Activated CD4-positive, alpha-beta T cell treated with anti-CD3 and anti-CD28 coated beads, Interleukin-2, amount 50 U/mL, for 24 hours (primary cell): ENCODE measurements at places on chromosomes 11 and 22.

- no peak for DNase-seq
These were observed 29.7 kb downstream of the AP2A2 start for GRCh38 chr11:955154-956063.

GRCh38 chr11:11267312-11267711, 85.7 kb downstream of the CSNK2A3 start:
- DNase-seq, result no peak

GRCh38 chr11:73965076-73965763, 14.4 kb downstream of the DNAJB13 start:
- no peak for DNase-seq

- DNase-seq, result no peak
These were observed 143.9 kb downstream of the INSC start for GRCh38 chr11:15258433-15259165.

- no peak for DNase-seq
These were observed 16.9 kb upstream of the RAC2 start for GRCh38 chr22:37260901-37261336.

DNA sequence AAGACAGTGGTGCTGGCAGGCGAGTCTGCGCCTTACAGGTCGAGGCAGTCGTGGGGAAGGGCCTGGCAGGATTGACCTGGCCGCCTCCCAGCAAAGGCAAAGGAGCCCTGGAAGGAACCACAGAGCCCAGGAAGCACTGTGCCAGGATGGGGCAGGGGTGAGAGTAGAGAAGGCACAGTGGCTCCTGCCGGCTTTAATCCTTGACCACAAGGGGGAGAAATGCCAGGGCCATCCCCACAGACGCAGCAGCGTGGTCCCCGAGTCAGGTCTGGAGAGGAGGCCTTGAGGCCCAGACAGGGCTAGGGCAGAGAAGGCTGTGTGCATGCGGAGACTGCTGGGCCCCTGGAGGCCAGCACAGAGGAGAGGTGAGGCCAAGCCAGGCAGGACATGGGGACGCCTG, 9.9 kb upstream of the NDUFS8 start:
- DNase-seq, result no peak

DNA sequence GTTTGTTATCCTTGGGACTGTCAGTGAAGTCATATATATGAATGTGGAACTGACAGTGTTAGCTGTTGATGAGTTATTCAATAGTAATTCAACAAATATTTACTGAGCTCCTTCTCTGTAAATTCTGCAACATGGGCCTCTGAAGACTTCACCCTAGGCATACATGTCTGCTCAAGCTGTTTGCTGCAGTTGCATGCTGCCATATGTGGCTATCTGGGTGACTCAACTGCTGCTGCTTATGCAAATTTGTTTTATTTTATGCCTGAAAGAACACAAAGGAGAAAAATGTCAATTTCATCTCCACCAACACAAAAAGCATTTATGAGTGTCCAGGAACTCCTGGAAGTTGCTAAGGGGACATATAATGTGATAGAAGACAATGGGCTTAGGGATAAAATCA, 417.6 kb downstream of the AASDHPPT start:
- no peak for DNase-seq

GRCh38 chr22:23187871-23188700, 7.8 kb downstream of the BCR start:
- DNase-seq, result no peak

GRCh38 chr11:96280444-96280843, 62.6 kb downstream of the MAML2 start:
- DNase-seq, result no peak

DNA sequence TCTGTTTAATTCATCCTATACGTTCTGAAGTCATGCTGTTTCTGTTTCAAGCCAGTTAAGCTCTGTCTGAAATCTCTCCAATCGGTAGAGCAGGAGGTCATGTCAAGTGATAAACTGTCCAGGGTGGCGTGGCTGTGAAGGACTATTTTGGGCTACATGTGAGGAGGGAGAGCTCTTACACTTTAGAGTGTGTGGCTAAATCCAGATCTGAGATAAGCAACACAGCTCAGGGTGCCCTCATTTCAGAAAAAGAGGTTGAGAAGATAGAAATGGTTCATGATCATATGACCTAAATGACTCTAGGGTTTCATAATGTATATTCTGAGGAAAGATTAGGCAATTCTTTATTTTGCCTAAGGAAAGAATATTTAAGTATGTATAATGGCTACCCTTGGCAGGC, 8.4 kb downstream of the BLID start:
- no peak for DNase-seq

DNA sequence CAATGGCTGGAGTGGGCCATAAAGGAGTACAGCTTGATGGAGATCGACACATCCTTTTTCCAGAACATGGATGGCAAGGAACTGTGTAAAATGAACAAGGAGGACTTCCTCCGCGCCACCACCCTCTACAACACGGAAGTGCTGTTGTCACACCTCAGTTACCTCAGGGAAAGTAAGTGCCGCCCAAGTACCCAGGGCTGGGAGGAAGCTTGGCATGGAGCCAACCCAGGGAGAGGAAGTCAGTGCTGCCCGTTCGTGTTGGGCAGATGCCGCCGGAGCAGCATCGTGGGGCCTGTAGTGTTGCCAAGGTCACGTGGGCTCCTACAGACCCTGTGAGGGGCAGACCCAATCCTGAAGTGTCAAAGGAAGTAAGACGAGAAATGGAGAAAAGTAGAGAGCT, 78.9 kb downstream of the FLI1 start:
- peak; percentile 24 for DNase-seq

DNA sequence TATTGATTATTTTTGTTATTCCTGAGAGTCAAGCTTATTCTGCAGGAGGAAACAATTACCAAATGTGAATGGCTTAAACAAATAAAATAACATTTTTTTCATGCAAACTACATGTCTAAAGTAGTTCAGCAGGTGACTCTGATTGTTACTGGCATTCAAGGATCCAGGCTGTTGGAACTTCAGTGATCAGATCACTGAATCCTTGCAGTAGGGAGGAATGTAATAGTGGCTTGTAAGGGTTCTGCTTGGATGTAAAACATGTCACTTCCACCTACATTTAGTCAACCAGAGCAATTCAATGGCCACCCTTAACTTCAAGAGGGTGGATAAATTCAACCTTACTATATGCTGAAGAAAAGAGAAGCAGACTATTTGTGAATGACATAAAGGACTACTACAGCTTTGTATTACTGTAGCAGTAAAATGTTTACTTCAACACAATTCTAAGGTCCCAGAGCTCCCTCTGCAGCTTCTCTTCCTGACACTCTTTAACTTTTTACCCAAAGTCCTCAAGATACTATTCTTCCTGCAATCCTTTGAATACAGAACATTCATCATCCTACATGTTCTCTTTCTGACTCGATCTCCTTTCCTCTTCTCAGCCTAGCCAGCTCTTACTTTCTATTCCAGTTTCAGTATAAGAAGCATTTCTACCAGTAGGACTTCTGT, 284.0 kb downstream of the LRRC4C start:
- DNase-seq, result no peak
